Coronary artery (tissue), 2 donors: ENCODE measurements at places on chromosomes 3 and 15.

DNA sequence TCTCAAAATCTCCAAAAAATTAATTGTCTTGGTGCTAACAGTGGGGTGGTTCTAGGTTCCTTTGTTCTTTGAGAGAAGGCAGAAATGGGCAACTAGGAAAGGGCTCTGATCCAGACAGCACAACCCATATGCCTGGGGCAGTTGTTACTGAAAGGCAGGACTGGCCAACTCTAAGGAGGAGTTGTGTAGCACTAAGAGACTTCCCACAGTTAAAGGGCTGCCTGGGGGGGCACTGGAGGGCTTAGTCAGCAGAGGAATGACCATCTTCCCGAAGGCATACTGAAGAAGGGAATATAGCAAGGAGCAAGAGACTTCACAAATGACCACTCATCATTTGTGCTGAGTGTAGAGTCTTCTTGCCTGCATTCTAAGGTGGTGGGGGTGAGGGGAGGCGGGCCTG is 15.8 kb downstream of the ILDR1 start:
- no peak for DNase-seq

DNA sequence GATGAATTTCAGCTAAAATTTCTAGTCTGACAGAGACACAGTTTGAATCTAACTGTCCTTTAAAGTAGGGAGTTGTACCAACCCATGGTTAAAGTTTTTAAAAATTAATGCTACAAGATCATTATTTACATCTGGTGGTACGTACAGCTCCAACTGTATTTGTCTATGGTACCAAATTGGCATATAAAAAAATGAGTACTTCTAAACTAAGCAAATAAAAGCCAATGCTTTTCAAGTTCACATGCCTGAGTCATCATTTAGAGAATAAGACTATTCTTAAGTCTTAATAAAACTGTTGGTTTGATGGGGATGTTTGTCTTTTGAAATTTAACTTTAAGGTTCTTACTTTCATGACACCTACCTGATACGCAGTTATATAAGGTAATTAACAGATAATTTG is 21.0 kb upstream of the IFT57 start:
- DNase-seq, result no peak

GRCh38 chr3:116601206-116601605 is 108.4 kb upstream of the TUSC7 start:
- no peak for DNase-seq

DNA sequence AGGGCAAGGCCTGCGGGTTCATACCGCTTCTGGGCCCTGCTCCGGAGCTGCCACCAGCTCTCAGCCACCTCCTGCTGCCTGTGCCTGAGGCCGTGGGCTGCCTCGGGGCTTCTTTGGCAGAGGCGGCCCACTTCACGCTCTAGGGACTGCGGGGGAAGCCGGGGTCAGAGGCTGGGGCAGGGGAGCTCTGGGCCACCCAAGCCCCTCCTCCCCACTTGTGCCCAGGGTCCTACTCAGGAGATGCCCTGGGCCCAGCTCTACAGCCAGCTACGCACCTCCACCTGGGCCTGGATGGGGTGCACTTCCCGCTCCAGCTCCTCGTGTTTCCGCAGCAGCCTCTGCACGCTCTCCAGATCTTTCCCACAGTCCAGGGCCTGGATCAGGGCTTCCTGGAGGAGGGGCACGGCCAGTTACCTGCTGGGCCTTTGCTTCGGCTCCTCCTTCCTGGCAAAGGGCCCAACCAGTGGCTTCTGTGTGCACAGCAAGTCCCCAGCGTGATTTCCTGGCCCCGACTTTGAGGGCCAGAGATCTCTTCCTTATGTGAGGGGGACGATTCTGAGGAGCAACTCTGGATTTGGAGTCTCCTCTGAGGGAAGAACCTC is 24.0 kb downstream of the PLA2G4B start:
- no peak for DNase-seq

DNA sequence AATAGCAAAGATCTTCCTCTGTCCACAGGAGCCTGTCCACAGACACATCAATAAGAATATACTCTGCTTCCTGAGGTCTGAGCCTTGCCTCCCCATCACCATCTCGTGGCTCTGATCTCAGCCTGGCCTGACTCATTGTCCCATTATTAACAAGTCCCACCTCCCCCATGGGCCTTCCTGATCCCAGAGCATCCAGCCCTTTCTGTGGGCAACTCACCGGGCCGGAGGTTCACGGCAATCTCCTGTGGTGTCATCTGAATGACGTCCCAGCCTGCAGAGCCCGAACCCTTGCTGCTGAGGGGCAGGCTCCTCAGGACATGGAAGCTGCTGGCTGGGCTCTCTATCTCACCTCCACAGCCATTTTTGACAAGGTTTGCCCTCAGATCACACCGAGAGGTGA is 28.1 kb downstream of the ITGB5 start:
- no peak for DNase-seq

GRCh38 chr3:63521657-63522056 is 130.8 kb upstream of the SNTN start:
- DNase-seq, result no peak

- no peak for DNase-seq
Observed at GRCh38 chr3:10333349-10333650, 12.4 kb upstream of the SEC13 start.

GRCh38 chr15:78069462-78070029 is 8.0 kb downstream of the TBC1D2B start:
- no peak for DNase-seq

DNA sequence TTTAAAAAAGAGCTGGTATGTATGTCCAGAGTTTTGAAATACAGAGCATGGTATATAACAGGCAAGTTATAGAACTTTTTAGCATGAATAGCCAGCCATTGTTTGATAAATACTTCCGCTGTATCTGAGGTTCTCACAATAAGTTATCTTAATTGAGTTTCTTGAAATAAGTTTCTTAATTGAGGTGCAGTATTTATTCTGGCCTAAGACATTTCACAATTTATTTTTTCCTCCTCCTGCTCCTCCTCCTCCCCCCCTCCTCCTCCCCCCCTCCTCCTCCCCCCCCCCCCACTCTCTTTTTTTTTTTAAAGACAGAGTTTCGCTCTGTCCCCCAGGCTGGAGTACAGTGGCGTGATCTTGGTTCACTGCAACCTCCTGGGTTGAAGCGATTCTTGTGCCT is 83.4 kb downstream of the VPS8 start:
- DNase-seq, result no peak

GRCh38 chr3:69141313-69141712 is 18.9 kb upstream of the LMOD3 start:
- DNase-seq, result no peak

DNA sequence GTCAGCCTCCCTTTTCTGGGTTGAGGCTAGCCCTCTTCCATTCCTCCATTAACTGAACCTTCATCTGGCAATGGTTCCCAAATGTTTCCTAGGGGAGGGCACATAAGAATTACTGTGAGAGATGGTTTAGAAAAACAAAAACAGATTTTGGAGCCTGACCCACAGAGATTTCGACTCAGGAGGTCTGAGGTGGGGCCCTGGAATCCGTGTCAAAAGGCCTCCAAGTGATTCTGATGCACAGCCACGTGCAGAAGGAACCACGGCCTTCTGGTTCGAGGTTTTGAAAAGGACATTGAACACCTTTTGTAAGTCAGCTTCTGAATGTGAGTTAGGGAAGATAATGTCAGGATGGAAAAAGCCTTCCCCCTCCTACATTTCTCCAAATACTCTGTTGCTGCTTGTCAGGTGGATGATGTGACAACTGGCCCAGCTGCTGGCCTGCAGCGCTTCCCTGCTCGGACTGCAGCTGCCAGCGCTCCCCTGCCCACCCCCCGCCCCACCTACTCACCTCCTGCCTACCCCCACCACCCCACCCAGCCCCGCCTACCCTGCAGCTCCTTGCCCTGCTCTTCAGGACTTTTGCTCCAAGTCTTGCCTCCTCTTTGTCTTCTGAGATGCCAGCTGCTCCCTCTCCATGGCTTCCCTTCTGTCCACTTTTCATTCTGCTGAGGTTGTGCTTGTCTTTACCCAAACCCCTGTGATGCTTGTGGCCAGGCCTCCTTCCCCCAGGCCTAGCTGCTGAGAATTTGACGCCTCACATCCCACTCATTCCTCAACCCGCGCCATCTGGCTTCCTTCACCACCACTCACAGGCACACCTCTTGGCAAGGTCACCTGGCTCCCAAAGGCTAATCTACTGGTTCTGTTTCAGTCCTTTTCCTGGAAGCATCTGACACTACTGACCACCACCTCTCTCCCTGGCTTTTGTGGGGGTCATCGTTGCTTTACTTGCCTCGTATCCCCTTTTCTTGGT is 6.6 kb downstream of the EHD4 start:
- peak; percentile 61 for DNase-seq

DNA sequence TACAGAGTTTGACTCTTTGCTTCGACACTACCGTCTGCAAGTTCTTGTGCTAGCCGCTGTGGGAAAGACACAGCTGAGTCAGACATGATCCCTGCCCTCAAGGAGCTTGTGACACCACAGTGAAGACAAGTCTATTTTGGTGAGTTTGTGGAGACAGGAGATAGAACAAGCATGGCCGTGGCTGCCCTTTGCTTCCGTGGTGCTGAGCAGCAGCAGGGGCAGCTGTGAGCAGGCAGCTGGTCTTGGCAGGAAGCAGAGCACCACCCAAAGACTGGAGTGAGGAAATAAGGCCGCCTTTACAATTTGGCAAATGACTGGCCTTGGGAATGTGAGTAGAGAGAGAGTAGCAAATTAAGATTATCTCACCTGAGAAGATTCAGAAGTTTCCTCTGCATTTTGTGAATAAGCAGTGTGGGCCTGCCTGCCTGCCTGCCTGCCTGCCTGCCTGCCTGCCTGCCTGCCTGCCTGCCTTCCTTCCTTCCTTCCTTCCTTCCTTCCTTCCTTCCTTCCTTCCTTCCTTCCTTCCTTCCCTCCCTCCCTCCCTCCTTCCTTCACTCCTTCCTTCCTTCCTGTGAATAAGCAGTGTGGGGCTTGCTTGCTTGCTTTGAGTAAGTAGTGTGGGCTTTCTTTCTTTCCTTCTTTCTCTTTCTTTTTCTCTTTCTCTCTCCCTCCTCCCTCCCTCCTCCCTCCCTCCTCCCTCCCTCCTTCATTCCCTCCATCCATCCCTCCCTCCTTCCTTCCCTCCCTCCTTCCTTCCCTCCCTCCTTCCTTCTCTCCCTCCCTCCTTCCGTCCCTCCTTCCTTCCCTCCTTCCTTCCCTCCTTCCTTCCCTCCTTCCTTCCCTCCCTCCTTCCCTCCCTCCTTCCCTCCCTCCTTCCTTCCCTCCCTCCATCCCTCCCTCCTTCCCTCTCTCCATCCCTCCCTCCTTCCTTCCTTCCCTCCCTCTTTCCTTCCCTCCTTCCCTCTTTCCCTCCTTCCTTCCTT is 1.6 kb upstream of the GCNT3 start:
- DNase-seq, result no peak

DNA sequence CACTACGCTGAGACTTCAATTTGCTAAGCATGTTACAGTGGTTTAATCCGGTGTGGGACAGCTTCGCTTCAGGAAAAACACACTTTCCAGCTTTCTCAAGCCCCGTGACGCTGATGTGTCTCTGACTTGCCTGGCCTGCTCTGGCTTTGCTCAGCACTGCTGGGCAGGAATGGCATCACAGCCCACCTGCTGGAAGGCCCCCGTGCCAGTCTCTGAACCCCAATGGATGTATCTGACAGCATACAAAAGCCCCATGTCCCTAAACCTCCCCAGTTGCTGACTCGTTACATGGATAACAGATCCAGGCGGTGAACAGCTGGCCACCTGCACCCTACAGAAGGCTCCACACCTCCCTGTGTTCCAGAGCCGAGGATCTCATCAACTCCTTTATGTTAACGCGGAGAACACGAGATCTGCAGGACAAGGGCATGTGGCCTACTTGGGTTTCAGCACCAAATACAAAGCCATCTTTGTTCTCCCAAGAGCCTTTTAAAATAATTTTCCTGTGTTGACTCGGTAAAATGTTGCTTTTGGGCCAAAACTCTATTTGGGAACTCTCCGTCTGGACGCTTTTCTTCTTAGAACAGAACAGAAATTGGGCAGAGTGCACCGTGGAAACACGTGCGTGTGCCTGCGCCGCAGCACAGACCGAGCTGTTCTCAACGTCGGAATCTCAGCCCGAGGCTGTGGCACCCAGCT is 61.4 kb downstream of the ATP10A start:
- peak; percentile 65 for DNase-seq

DNA sequence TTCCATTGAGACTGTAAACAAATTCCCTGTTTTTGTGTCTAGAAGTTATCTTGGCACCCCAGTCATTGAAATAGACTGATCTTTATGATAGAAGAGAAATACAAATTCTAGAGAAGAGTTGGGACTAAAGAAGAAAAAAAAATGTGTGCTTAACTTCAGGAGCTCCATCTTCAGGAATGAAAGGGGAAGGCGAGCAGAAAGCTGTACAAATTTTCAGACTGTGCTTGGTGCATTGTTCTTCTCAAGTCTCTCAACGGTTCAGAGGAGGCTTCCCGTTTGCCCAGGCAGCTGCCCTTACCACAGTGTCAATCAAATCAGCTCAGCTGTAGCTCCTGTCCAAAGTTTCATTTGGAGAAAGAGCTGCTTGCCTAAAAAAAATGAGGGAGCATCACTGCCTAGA is 41.7 kb downstream of the OXSM start:
- no peak for DNase-seq

- DNase-seq, result no peak
Observed at GRCh38 chr3:122055215-122055614, at the start of gene CD86. CD86 (plus strand) TSS chr3:122055362; CDS start chr3:122055490, 128 bp downstream.

DNA sequence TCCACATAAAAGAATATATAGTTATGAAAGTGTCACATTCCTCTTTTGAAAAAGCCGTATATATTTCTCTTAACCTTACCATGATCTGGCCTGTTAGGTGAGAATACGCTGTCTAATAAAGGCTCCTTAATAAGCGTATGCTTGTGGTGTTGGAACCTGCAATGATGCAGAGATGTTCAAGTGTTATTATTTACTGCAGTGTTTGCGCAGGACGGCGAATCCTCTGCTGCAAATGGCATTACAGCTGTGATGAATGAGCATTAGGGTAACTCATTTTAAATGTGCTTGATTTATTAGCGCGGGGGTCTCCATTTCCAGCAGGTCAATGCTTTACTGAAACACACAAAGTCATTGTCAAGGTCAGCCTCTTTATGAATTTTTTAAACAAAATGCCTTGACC is 94.6 kb downstream of the CDIN1 start:
- DNase-seq, result no peak

DNA sequence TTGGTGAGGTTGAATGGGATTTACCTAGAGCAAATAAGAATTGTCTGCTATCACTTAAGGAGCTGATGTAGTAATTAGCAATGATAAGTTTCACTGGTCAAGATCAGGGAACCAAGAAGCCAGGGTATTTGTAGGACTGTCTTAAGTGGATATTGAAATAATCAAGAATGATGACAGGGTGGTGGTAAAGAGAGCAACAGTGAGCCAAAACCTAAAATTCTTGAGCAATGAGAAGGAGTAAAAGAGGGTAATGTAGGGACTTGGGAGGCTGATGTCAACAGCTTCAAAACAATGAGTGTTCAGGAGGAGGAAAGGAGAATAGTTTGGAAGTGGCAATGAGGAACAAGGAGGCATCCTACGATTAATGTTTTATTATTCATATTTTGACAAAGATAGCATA is 31.5 kb upstream of the SLC2A2 start:
- DNase-seq, result no peak
